ENCODE measurements at places on chromosomes 2 and 18.

GRCh38 chr18:11993264-11993916, 12.1 kb downstream of the IMPA2 start:
- no peak for DNase-seq

DNA sequence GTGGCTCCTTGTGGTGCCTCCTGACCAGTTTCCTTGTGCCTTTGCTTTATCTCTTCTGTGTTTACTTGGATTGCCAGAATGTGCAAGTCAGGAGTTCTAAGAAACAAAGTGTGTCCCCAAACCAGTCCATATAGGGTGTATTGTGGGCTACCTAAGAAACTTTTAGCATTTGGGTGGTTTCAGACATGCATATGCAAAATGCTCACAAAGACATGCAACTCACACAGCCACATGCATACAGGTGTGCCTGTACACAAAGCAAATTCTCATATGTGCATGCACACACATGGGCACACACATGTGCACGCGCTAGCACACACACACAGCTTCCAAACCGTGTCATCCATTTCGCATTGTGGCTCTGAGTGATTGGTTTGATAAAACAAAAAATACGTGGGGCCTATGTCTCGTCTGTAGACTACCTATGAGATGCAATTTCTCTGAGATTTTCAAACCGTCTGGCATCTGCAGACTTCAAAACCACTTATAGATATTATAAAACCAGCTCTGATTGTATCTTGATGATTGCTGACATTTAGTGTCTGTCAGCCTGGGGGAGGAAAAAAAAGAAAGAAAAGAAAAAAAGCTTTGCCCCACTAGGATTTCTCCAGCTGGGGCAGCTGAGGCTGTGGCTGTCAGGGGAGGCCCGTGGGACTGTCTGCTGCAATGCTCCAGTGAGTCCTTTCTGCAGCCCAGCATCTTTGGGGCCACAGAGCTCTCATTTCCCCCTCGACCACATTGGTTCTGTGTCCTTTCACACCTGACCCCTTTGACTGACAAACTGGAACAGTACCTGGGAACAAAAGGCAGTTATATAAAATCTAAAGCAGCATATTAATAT, 556.1 kb downstream of the CMPK2 start:
- DNase-seq, result no peak

DNA sequence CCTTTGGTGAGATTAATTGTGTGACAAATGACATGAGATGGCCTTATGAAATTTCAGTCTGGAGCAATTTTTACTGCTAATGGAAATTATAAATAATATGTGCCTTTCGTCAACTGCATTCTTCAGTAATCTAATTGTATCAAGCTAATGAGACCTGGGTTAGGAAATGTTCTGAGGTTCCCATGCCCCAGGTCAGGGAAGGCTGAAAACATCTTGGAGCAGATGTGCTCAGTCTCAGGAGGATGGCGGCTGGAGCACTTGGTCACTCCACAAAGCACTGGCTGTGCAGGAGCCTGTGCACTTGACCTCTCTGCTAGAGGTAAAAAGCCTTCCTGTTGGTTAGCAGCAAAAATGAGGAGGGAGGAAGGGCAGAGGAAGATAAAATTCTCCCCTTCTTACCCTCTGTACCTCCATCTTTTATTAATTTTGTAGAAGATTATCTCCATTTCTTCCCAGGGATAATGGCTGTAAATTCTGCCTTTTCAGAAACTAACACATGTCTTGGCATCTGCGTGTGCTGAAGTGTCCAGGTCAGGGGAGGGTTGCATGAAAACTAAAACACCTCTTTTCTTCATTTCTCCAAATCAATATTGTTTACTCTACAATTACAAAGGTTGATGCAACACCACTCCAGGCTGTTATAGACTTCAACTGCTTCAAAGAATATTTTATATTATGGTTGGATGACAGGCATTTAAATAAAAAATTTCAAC, 1606.4 kb upstream of the ACVR2A start:
- no peak for DNase-seq

- no peak for DNase-seq
These were observed 90.1 kb downstream of the ABI2 start for GRCh38 chr2:203418271-203418670.

DNA sequence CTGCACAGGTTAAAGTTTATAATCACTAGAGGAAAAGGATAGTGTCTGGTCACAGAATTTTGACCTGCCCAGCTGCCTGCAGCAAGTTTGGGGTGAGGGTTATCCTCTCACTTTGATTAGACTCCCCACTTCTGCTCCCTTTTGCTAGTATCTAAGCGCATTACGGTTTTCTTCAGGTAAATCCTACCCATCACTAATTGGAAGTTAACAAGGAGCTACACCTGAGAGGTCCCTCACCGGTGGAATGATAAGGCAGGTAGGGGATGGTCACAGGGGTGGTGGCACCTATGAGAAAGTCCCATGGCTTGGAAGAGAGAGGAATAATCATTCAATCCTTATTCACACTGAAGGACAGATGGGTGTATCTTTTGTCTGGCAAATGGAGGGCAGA, 7.6 kb downstream of the BCL2 start:
- DNase-seq, result no peak

DNA sequence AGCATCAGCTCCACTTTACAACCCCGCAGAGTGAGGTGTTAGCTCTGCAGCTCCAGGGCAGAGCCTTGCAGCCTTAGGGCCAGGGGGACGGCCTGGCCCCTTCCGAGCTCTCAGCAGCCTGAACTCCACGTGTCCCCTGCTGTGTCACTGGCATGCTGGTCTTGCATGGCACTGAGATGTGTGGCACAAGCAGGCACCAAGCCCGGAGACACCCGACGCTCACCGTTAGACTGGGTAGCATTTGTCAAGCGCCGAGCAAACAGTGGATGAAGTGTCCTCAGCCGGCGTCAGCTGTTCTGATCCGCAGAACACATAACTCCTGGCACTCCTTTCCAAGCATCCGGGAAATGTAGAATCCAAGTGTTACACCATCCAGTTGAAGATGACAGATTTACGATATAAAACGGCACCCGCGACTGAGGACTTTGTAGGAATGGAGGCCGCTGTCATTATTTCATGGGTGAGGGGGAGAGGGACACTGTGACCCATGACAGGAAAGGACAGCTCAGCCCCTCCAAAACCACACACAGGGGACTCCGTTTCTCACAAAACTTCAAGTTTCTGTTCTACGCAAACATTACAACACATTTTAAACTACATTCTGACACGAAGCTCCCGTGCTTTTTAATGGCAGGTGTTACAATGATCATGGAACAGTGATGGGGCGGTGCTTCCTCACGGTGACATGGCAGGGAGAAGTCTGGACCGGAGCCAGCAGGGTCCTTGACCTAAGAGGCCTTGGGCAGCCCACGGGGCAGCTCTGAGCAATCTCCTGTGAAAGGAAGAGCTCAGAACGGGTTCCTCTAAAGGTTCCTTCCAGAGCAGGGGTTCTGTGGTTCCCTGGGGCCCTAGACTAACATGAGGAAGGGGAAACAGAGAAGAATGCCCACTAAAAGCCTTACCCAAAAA, 89.4 kb downstream of the HDAC4 start:
- DNase-seq, result no peak

GRCh38 chr2:56681659-56682396, 498.0 kb downstream of the CCDC85A start:
- no peak for DNase-seq

- DNase-seq, result no peak
These were observed 178.1 kb downstream of the DYSF start for GRCh38 chr2:71631411-71631931.

DNA sequence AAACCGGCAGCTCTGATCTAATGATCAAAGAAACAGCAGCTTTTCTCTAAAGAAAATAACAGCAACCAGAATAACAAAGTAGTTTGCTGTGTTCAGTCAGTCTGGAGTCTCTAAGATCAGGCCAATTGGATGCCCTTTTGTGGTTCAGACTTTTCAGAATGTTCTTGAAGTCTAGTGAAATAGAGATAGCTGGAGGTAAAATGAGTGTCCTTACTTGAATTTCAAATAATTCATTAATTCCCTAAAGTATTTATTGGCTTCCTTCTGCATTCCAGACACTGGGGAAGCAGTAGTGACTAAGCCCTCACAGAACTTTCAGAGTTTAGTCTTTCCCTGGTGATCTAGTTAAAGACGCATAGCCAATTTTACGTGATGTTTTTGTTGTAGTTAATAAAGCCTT, 58.7 kb downstream of the C18orf54 start:
- DNase-seq, result no peak

GRCh38 chr2:200188876-200189275, 117.6 kb upstream of the SPATS2L start:
- DNase-seq, result no peak

GRCh38 chr2:234363647-234364294, 133.1 kb downstream of the ARL4C start:
- no peak for DNase-seq

GRCh38 chr2:158629116-158629515, 166.0 kb upstream of the DAPL1 start:
- DNase-seq, result no peak

- DNase-seq, result peak; percentile 12
These were observed 53.2 kb upstream of the CCDC85A start for GRCh38 chr2:56130463-56131070.

DNA sequence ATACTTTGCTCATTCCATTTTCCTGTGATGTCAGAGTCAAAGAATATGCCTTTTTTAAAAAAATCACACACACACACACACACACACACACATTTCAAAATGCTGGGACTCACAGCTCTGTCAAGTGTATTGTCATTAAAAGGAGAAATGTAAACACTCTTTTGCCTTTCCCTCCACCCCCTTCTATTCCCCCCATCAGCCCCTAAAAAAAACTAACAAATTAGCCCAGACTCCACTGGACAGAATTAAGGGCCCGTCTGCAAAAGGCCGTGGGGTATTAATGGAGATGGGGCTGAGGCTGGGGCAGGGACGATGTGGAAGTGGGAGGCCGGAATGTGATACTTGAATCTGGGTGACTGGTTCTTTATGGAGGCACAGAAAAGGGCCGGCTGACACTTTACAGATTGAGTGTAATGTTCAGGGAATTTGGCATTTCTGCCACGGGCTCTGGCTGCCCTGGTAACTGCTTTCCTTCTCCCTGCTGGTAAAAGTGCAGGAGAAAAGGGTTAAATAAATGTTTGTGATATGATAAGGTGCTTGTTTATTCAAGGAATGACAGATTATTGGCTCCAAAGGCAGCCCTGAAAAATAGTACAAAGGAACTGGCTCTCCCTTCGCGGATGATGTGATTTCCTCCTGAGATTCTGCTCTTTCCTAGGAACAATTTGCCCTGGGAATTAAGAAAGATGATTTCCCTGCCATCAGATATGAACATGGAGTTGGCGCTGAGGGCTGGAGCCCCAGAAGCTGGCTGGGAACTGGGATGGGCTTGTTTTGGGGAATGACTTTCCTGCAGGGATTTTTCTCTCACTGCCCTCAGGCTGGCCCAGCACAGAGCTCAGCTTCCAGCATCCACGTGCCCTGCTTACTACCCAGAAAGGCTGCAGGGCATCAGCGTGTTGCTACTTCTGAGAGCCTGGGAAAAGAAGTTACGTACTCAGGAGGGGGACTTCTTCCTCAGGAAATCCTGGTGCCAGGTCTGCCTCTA, 52.8 kb upstream of the CTAGE1 start:
- DNase-seq, result no peak

DNA sequence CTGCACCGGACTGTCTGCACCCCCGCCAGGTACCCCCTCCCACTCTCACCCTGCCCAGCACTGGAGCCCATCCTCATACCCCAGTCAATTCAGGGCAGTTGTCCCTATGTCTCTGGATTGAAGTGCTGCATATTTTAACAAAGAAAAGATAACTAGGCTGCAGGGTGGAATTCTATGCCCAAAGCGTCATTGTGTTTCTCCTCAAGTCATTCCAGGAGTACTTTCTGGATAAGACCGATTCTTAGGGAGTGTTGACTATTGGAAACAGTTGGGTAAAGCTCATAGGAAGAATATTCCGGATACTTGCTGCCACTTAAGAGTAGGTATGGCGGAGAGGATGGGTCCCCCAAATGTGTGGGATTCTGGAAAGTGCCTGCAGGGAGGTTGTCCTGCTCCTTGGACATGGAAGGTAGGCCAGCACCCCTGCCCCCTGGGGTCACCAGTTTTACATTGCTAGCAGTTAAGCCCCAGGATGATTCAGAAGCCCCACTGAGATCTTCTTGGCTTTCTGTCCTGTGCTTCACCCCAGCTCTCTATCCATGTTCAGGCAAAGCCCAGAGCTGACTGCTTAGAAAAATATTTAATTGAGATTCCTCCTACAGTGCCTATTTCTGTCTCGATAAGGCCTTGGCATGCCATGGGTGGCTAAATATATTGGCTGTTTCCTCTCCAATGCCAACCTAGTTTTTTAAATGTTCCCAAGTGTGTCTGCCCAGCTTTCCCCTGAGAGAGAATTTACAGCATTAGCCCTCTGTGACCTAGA, 48.2 kb downstream of the RPL37A start:
- no peak for DNase-seq

DNA sequence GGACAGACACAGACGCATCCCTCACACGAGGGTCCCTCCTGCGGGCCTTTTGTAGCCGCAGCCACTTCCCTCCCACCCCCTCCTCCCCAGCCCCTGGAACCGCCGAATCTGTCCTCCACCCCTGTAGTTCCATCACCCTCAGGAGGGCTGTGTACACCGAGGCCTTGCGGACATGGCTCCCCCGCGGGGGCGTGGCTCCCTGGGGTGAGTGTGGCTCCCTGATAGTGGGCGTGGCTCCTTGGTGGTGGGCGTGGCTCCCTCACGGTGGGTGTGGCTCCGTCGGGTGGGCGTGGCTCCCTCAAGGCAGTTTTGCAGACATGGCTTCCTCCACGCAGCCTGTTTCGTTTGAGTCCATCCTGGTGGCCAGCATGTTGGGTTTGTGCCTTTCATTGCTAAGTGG, 420.7 kb upstream of the SALL3 start:
- no peak for DNase-seq

DNA sequence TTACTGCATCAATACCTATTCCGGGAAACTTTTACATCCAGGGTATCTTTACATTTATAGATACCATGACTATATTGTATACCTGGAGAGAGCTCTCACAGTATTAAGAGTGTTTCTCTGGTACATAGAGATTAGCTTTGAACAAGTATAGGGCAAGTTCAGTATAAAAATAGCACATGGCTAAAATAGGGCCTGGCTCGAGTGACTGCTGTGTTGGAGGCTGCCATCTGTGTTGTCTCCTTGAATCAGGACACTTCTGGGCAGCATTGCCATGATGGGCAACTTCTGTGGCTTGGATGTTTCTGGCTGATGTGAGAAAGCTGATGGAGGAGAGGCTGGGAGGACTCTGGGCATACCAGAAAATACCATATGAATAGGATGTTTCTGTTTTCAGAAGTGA, 18.7 kb downstream of the ARHGAP28 start:
- no peak for DNase-seq

GRCh38 chr2:195477248-195477995, 179.6 kb upstream of the SLC39A10 start:
- no peak for DNase-seq

DNA sequence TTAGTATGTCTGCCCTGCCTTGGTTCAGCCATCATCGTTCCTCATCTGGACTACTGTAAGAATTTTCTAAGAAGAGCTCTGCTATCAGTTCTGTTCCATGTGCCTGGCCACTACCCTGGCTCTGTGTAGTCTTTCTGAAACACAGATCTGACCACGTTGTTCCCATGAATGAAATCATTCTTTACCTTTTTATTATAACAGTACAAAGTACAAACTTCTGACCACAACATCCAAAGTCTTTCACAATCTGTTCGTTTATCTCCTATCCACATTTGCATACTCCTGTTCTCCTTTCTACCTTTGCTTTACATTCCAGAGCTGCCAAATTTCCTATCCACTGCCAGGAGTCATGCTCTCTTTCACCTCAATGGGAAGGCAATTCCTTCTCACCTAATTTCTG, 284.6 kb upstream of the LRP1B start:
- no peak for DNase-seq

- DNase-seq, result no peak
These were observed 121.2 kb downstream of the ZAP70 start for GRCh38 chr2:97834610-97835009.

Measured in muscle of arm (tissue), 14 donors.